ENCODE measurements at places on chromosomes 2 and 18.

DNA sequence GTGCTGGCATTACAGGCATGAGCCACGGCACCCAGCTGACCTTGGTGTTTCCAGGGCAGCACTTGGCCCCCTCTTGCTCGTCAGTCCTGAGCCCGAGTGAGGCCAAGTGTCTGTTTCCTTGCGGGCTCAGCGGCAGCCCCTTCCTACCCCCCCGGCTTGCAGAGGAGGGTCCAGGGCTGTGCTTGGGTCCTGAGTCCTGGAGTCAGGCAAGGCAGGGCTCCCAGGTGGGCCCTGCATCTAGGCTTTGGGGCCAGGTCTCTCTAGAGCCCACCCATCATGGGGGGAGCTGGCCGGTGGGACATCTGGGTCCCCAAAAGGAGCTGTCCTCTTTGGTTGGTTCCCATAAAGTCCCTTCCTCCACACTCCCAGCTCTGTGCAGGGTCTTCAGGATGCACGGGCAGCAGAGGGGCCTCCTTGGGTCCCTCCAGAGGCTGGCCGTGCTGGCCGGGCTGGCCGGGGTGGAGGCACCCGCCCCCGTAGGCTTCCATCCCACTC is 63.7 kb upstream of the HPCAL1 start:
- DNase-seq = no peak

DNA sequence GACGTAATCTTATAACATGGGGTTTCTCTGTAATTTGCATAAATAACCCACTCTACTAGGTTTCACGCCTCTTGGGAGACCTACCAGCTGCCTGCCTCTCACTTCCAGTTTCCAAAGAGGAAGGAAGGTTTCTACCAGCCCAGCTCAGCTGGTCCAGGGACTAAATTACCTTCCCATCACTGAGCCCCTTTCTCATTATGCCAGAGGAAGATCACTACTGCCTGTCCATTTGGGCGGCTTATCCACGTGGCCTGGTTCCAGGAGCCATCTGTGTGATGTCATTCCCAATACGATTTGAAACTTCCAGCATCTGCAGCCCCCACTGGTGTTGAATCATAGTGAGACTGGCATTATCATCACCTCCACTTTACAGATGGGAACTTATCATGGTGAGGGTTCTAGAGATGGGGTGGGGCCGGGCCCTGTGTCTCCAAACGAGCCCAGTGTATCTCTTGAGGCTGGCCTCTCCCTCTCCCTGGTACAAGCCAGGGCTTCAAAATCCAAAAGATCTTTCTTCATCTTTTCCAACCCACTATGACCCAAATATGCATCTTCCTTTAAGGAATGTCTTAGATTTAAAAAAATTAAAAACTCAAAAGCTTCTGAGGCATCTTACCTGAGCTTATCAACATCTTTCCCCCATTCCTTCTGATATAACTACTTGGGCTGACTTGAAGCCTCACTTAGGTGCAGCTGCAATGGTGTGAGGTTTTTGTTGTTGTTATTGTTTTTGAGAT is 140.8 kb downstream of the DDX1 start:
- no peak for DNase-seq

- DNase-seq = no peak
Observed at GRCh38 chr2:443741-444140, 155.8 kb upstream of the ALKAL2 start.

- no peak for DNase-seq
Observed at GRCh38 chr2:203209538-203209937, 29.3 kb upstream of the CYP20A1 start.

DNA sequence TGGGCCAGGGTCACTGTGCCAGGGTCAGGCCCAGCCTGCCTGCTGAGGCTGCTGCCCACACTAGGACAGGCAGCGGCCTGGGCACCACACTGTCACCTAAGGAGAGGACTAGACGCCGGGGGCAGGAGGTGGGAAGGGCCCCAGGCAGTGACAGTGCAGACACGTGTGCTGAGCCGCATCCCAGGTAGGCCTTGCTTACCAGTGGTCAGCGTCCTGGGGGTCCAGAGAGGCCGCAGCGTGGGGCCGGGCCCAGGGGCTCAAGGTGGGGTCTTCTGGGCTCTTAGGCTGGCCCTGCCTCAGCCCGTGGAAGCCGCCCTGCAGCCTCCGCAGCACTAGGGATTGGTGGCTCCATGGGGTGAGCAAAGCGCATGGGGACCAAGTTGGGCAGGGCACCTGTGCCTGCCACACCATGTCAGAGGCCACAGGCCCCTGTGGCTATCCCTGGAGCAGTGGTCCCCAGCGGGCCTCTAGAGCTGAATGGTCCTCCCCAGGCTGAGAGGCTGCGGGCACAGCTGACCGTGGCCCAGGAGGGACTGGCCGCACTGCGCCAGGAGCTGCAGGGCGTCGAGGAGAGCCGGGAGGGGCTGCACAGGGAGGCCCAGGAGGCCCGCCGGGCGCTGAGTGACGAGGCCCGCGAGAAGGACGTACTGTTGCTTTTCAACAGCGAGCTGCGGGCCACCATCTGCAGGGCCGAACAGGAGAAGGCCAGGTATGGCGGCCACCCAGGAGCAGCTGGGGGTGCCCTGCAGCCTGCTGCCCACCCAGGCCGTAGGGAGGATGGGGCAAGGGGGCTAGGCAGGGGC is 35.2 kb upstream of the SNED1 start:
- no peak for DNase-seq

DNA sequence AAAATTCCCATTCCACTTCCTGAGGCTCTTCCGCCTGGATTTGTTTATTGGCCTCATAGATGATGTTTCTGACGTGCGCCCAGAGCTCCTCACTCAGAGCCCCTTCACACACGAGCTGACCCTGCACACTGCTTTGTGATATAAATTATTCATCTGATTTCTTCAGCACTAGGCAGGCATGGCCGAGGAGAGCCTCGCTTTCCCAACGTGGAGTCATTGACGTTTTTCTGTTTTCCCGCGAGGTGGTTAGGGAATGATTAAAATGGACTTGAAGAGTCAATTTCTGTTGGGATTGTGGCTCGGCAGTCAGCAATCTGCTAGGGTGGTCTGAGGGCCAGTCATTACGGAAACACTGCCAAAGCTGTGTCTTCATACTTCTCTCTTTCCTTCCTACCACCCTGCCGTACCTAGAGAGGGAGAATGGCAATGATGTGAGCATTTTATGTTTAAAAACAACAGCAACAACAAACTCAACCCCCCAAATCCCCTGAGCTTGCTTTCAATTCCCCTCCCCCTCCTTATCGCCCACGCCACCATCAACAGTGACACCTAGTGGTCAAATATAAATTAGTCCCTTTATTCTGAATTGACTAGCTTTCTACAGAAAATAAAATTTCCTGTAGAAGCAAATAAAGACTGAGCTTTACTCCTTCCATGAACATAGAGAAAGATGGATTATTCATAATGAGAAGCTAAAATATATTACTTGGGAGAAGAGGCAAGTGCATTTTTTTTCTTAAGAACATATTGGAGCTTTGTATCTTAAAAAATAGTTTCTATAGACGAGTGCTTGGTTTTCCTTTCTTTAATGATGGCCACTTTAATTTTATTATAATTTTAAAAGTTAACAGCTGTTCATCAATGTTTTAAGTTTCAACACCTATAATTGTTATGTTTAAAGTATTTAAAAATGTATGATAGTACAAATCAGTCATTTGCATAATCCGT is 285.1 kb downstream of the MTX2 start:
- no peak for DNase-seq

DNA sequence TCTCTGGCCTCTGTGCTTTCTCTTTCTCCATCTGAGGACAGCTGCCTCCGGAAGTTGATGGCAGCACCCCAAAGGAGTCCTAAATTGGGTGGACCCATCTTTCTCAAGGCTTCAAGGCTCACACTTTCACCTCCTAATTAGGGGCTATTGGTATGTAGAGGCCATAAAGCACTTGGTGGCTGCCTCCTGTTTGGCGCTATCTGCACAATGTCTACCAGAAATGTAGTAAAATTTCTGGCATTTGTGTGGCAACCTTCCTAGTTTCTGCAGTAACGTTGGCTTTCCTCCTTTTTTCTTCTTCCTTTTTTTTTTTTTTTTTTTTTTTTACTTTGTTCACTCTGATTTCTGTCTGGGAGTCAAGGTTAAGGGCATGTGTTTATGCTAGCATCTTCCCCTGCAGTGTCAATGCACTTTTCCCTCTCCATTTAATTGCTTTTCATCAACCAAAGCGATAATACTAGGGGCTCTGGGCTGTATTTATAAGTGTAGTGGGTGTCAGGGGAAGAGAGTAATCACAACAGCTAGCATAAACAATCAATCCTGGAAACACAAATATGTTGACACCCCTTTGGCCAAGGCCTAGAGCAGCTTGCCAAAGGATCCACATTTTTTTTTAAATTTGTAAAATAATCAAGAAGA is 86.0 kb downstream of the TACR1 start:
- no peak for DNase-seq

DNA sequence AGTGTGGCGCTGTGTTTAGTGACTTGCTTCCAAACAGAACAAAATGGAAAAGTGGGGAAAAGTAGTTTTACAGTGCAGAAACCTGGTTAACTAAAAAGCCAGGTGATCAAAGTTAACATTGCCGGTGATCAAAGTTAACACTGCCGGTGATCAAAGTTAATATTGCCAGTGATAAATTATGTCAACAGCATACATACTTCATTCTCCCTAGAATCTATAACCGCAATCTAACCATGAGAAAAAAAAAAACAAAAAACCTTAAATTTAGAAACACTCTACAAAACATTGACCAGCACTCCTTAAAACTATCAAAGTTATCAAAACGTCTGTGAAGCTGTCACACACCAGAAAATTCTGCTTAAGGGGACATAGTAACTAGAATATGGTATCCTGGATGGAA is 18.6 kb downstream of the MAP4K3 start:
- no peak for DNase-seq

- DNase-seq = no peak
Observed at GRCh38 chr18:41244591-41245037, 710.4 kb upstream of the PIK3C3 start.

- DNase-seq = no peak
Observed at GRCh38 chr2:179248024-179248348, 16.6 kb downstream of the SESTD1 start.

DNA sequence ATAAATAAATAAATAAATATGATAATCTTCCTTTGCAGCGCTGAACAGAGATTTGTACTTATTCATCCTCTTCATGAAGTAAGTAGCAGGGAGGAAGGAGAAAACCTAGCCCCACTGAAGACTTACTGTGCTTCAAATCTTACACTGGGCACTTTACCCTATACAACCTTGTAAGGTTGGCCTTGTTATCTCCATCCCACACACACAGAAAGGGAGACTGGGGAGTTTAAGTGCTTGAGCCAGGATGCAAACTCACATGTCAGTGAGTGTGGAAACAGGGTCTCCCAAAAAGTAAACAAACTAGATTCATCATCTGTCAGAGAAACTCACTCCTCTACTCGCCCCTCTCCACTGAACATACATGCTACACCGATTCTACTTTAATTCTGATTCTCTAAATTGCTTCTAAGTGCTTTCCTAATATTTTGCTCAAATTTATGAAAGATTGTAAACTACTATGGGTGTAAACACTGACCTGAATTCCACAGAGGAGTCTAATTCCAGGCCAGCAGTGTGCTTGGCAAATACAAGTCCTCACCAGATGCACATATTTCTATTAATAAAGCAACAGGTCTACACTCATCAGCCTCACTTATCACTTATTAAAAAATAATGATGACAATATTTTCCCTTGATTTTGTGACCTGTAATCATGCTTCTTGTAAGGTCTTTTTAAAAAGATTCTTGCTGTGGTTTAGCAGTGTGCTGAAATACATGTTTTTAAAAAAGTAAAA is 155.5 kb downstream of the TCF4 start:
- no peak for DNase-seq

DNA sequence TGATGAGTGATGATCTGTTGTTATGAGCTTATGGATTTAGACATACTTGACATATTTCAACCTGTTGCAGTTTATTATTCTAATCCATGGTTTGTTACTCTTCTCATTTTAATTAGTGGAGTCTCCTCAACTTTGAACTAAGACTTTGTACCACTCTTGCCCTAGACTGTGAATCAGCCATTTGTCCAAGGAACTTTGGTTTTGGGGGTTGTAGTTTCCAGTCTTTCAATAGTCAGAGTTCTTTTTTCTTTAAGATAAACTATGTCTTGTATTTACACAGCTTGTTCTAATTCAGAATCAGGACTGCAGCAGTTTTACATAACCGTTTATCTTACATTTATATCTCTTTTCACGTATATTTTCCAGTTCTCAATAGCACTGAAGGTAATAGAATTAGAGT is 133.6 kb downstream of the GULP1 start:
- no peak for DNase-seq

GRCh38 chr18:2316751-2317696 is 254.3 kb downstream of the METTL4 start:
- no peak for DNase-seq

GRCh38 chr2:166658901-166659300 is 164.9 kb upstream of the SCN7A start:
- no peak for DNase-seq

GRCh38 chr2:45769056-45769455 is 117.6 kb downstream of the PRKCE start:
- DNase-seq = no peak

GRCh38 chr18:57804557-57804956 is 1.4 kb upstream of the ATP8B1 start:
- no peak for DNase-seq

- DNase-seq = no peak
Observed at GRCh38 chr2:32721376-32721775, 93.5 kb downstream of the TTC27 start.

DNA sequence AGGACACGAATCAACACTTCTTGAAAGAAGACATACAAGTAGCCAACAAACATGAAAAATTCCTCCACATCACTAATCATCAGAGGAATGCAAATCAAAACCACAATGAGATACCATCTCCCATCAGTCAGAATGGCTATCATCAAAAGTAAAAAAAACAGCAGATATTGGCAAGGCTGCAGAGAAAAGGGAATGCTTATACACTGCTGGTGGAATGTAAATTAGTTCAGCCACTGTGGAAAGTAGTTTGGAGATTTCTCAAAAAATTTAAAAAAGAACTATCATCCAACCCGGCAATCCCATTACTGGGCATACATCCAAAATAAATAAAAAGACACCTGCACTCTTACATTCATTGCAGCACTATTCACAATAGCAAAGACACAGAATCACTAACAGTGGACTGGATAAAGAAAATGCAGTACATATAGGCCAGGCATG is 78.7 kb downstream of the GRB14 start:
- DNase-seq = peak; percentile 44

DNA sequence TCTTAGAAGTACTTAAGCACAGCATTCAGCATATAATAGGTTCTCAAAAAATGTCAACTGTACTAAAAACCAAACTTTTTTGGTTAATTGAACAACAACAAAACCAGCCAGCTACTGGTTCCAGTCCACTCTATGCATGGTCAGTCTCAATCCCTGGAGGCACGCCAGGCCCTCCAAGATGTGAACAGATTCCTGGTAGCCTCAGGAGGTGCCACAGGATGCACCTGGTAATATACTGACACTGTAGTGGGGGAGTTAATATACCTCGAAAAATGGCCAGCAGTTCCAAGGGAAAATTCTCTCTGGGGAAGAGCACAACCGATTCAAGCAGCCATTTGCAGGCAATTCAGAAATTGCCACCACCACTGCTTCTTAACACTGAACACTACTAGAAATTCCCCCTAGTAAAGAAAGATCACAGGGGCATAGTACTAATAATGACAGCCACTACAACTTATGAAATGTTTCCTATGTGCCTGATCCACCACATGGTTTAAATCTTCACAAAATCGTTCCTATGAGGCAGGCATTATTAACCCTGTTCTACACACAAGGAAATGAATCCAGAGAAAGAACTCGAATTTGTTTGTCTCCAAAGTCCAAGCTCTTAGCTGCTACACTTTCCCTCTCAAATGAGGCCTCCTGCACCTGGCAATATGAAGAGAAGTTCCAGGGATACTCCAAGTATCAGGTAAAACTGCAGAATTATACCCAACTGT is 3.4 kb downstream of the MGAT4A start:
- no peak for DNase-seq
